CD8-positive, alpha-beta memory T cell (primary cell): ENCODE measurements at places on chromosomes 2 and 18. TPM values are rescaled to one million over a fixed set of nuclear protein-coding genes. Genes with fewer than 3 reads are reported as not detected.

DNA sequence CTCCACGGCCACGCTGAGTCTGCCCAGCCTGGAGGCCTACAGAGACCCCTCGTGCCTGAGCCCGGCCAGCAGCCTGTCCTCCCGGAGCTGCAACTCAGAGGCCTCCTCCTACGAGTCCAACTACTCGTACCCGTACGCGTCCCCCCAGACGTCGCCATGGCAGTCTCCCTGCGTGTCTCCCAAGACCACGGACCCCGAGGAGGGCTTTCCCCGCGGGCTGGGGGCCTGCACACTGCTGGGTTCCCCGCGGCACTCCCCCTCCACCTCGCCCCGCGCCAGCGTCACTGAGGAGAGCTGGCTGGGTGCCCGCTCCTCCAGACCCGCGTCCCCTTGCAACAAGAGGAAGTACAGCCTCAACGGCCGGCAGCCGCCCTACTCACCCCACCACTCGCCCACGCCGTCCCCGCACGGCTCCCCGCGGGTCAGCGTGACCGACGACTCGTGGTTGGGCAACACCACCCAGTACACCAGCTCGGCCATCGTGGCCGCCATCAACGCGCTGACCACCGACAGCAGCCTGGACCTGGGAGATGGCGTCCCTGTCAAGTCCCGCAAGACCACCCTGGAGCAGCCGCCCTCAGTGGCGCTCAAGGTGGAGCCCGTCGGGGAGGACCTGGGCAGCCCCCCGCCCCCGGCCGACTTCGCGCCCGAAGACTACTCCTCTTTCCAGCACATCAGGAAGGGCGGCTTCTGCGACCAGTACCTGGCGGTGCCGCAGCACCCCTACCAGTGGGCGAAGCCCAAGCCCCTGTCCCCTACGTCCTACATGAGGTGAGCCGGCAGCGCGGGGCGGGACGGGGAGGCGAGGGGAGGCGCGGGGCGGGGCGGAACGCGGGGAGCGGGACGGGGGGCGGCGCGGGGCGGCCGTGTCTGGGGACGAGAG, 15.2 kb downstream of the NFATC1 start:
- peaks cover 4% of the 10 kb centered on the region for H3K36me3 ChIP-seq
- peaks cover 12% of the 10 kb centered on the region for H3K4me1 ChIP-seq

DNA sequence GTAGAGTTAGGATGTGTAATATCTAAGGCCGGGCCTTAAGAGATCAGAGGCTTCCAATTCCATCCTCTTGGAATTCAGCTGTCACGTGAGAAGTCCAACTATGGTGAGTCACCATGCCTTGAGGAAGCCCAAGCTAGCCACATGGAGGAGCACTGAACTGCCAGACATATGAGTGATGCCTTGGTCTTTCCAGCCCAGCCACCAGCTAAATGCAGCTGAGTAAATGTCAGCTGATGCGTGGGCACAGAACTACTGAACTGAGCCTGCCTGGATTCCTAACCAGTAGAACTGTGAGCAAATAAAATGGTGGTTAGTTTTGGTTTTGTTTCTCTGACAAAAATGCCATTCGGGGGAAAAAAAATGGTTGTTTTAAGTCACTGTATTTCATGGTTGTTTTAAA, 153.7 kb upstream of the SERTAD2 start:
- no peaks in the 10 kb centered on the region for H3K4me1 ChIP-seq
- H3K36me3 ChIP-seq: no peaks in the 10 kb centered on the region
- no peak for DNase-seq

DNA sequence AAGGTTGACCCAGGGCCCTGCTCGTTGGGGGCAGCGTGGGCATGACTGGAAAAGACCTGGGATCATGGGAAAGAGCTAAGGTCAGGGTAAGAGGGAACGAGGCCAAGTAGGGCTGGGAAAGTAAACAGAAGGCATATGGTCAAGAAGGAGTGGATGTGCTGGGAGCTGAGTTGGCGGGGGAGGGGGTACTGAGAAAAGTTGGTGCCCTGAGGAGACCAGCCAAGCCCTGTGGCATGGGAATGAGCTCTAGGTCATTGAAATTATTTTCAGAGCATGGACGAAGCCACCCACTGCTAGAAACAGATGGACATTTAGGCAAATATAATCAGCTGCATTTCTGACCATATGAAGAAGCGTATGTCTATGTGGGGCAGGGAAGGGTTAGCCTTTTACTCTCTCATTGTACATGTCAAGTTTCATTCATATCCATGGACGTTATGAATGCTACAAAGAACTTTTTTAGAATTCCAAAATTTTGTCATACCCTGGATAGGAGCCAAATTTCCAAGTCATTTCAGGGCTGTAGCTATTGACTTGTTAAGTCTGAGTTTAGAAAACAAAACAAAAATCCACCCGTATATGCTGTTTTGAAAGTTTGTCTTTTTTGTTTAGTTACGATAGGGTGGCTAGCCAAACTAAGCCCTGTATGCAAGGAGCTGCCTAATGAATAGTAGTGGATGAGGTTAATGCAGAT, 19.1 kb downstream of the MAPRE2 start:
- H3K4me1 ChIP-seq: peaks cover 15% of the 10 kb centered on the region
- no peaks in the 10 kb centered on the region for H3K36me3 ChIP-seq
- no peak for DNase-seq

DNA sequence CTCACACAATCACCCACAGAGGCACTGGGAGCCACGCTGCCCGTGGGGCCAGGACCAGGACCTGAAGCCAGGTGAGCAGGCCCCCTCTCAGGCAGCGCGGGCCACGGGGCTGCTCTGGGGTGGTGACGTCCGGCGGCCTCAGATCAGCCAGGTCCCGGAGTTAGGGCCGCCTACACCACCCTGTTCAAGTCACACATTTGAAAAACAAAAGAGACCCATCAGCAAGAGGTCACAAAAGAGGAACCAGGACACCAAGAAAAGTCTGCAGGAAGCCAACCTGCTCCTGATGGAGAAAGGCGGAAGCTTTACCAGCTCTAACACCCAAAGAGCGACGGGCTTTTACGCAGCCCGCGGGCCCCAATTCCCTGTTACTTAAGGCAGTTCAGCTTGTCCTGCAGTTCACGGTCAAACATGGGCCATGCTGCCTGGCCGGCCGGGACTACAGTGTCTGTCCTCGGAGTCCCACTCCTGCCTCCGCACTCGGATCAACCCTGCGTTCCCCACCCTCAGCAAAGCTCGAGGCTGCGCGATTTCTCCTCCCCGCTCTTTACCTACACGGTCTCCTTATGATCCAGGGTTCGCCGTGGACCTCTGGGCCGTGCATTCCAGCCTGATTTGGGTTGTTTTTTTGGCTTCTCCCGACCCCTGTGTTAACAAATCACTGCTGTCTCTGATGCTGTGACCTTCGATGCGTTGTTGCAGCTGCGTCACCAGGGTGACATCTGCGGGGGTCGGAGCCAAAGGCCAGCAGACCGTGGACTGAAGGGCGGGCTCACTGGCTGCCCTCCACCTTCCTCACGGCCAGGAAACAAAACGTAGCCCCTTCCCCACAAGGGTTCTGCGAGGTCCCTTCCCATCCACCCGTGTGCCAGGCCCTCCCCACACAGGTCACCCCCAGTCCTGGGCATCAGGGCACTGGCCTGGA, 31.0 kb downstream of the SNORC start:
- no peaks in the 10 kb centered on the region for H3K27me3 ChIP-seq
- H3K4me1 ChIP-seq: no peaks in the 10 kb centered on the region
- no peak overlapping the region for H3K27ac ChIP-seq
- H3K4me3 ChIP-seq: no peak overlapping the region
- H3K36me3 ChIP-seq: no peaks in the 10 kb centered on the region
- no peak for DNase-seq

GRCh38 chr2:215236131-215236530, 75.7 kb upstream of the ATIC start:
- no peak overlapping the region for H3K4me3 ChIP-seq
- DNase-seq: no peak
- H3K27ac ChIP-seq: no peak overlapping the region
- no peaks in the 10 kb centered on the region for H3K36me3 ChIP-seq

- H3K4me1 ChIP-seq: no peaks in the 10 kb centered on the region
- no peaks in the 10 kb centered on the region for H3K36me3 ChIP-seq
- no peak overlapping the region for H3K27ac ChIP-seq
- no peak for DNase-seq
- no peaks in the 10 kb centered on the region for H3K27me3 ChIP-seq
These were observed 160.8 kb downstream of the LPIN1 start for GRCh38 chr2:11907190-11907589.

- H3K27ac ChIP-seq: no peak overlapping the region
- no peaks in the 10 kb centered on the region for H3K27me3 ChIP-seq
- no peaks in the 10 kb centered on the region for H3K4me1 ChIP-seq
- no peak for DNase-seq
- no peak overlapping the region for H3K4me3 ChIP-seq
These were observed 158.5 kb downstream of the CDCA7 start for GRCh38 chr2:173513107-173513727.

GRCh38 chr2:23485841-23486683, 101.1 kb downstream of the KLHL29 start:
- no peak overlapping the region for H3K4me3 ChIP-seq
- no peak overlapping the region for H3K27ac ChIP-seq
- H3K36me3 ChIP-seq: no peaks in the 10 kb centered on the region
- no peak for DNase-seq
- no peaks in the 10 kb centered on the region for H3K4me1 ChIP-seq

GRCh38 chr2:44705356-44705755, 236.1 kb upstream of the SIX3 start:
- no peak for DNase-seq
- no peak overlapping the region for H3K4me3 ChIP-seq
- no peaks in the 10 kb centered on the region for H3K27me3 ChIP-seq
- H3K27ac ChIP-seq: no peak overlapping the region

- no peak overlapping the region for H3K4me3 ChIP-seq
- H3K27ac ChIP-seq: no peak overlapping the region
- no peak for DNase-seq
- no peaks in the 10 kb centered on the region for H3K27me3 ChIP-seq
- no peaks in the 10 kb centered on the region for H3K4me1 ChIP-seq
These were observed 497.2 kb downstream of the THSD7B start for GRCh38 chr2:137262594-137262993.

DNA sequence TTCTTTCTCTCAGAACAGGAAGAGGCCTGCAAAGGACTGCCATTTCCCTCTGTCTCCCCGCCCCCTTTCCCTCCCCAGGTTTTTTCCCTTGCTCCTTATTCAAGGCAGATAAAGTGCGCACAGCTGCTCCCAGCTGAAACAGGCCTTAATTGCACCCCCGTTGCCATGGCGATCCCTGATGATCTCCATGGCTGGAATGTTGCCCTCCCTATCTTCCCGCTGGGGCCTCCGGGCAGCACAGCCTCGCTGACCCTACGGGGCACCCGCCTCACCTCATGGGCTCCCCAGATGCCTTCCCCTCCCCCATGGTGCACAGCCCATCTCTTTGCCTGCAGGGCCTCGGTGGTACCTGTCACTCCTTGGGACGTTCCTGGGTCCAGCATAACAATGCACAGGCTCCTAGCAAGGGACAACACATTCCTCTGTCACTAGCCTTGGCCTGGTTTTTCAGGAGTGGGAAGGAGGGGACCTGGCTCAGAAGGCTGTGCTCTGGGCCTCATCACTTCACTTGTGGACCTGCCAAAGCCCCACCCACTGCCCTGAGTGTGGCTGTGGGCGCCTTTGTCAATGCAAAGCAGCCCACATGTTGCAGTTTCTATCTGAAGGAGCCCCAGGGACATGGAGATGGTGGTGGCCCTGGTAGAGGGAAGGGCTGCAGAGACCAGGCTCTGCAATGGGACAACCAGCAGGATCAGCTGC, 115.0 kb downstream of the CELF4 start:
- no peaks in the 10 kb centered on the region for H3K27me3 ChIP-seq
- H3K4me1 ChIP-seq: no peaks in the 10 kb centered on the region
- H3K36me3 ChIP-seq: no peaks in the 10 kb centered on the region
- no peak overlapping the region for H3K27ac ChIP-seq
- H3K4me3 ChIP-seq: no peak overlapping the region

GRCh38 chr18:44909191-44909719, 228.6 kb downstream of the SETBP1 start:
- H3K4me3 ChIP-seq: no peak overlapping the region
- DNase-seq: no peak
- no peak overlapping the region for H3K27ac ChIP-seq
- no peaks in the 10 kb centered on the region for H3K36me3 ChIP-seq
- H3K4me1 ChIP-seq: no peaks in the 10 kb centered on the region

DNA sequence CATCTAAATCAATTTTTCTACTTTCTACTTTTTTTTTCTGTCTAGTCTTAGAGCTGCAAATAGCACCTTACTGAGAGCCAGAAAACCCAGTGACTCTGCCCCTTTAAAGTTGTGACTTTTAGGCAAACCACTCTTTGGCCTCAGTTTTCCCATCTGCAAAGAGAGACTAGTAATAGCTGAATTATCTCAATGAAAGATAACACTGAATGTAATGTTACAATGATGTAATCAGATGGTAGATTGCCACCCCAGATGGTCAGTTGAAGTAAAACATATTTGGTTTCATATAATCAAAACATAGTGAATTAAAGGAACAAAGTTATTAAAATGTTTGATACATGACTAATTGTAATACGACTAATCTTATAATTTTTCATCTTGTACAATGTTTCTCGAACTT, 5.0 kb upstream of the APCDD1 start:
- H3K36me3 ChIP-seq: no peaks in the 10 kb centered on the region
- no peak overlapping the region for H3K4me3 ChIP-seq
- no peak for DNase-seq
- no peak overlapping the region for H3K27ac ChIP-seq
- H3K27me3 ChIP-seq: no peaks in the 10 kb centered on the region
- H3K4me1 ChIP-seq: no peaks in the 10 kb centered on the region

GRCh38 chr2:154532763-154533162, 165.7 kb upstream of the KCNJ3 start:
- no peak overlapping the region for H3K4me3 ChIP-seq
- H3K27ac ChIP-seq: no peak overlapping the region
- H3K27me3 ChIP-seq: no peaks in the 10 kb centered on the region
- DNase-seq: no peak
- no peaks in the 10 kb centered on the region for H3K4me1 ChIP-seq

GRCh38 chr2:77398970-77399600, 123.1 kb downstream of the LRRTM4 start:
- no peaks in the 10 kb centered on the region for H3K4me1 ChIP-seq
- no peaks in the 10 kb centered on the region for H3K27me3 ChIP-seq
- no peak for DNase-seq
- H3K27ac ChIP-seq: no peak overlapping the region
- H3K4me3 ChIP-seq: no peak overlapping the region

GRCh38 chr2:237217995-237218616, 132.4 kb downstream of the COPS8 start:
- DNase-seq: no peak
- H3K4me3 ChIP-seq: no peak overlapping the region
- no peak overlapping the region for H3K27ac ChIP-seq
- no peaks in the 10 kb centered on the region for H3K27me3 ChIP-seq
- H3K4me1 ChIP-seq: no peaks in the 10 kb centered on the region

DNA sequence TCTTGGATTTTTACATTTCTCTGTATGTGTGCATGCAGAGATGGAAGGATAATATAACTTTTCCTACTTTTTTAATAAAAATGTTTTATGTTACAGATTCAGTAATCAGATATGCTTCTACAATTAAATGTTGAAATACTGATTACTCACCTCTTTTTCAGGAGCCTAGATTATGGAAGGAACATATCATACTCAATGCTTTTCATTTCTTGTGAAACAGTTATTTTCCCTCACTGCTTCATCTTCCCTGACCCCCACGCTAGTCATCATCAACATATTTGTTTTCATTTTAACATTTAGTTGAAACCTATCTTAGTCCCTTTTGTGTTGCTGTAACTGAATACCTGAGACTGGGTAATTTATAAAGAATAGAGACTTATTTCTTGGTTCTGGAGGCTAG, 190.7 kb downstream of the WDR7 start:
- H3K27ac ChIP-seq: no peak overlapping the region
- no peaks in the 10 kb centered on the region for H3K36me3 ChIP-seq

Gene CHN1
- polyA plus RNA-seq: 13.1 TPM

Gene HOXD8
- not detected for polyA plus RNA-seq

Gene TRAK2
- 40.1 TPM for polyA plus RNA-seq

Gene ZNF804A
- not detected for polyA plus RNA-seq

Gene IKZF2
- polyA plus RNA-seq: 4.0 TPM

Gene IL36RN
- polyA plus RNA-seq: not detected

Gene FBXO36
- polyA plus RNA-seq: 0.56 TPM

Gene MYO7B
- not detected for polyA plus RNA-seq

Gene TMX3
- polyA plus RNA-seq: 27.3 TPM

Gene CDH20
- not detected for polyA plus RNA-seq
